Stimulated activated CD4-positive, alpha-beta T cell treated with anti-CD3 and anti-CD28 coated beads, Interleukin-1b, Interleukin-23, amount 100 ng/mL, for 1 hour (primary cell): ENCODE measurements at places on chromosomes 3 and 15.

- no peak for DNase-seq
Measured at GRCh38 chr3:120604784-120605183, 8.6 kb downstream of the NDUFB4 start.

DNA sequence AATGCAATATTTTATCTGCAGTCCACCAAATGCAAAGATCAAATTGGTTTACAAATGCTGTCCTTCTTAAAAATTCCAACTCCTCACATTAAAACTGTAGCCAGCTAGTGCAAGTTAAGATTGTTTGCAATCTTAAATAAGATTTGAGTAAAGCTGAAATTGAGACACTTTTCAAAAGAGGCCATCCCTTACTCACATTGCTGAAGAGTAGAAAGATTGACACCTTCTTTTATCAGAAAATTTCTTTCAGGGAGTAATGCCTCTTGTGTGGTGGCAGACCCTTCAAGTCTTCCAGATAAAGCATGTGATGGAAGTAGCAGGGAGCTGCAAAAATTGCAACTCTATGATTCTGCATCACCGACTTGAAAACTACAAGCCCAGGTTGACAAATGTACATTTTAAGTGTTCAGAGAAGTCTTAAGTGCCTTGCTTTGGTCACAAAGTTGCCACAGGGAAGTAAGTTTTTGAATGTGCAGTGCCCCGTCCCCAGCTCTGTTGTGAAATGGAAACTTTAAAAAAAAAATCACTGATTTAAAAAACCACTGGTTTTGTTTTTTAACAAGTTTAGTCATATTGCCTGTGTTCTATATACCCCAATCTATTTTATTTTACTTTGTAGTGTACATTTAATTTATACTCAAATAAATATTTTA, 12.6 kb downstream of the CD86 start:
- DNase-seq = no peak

GRCh38 chr15:60751985-60752952, 273.3 kb upstream of the ICE2 start:
- no peak for DNase-seq

DNA sequence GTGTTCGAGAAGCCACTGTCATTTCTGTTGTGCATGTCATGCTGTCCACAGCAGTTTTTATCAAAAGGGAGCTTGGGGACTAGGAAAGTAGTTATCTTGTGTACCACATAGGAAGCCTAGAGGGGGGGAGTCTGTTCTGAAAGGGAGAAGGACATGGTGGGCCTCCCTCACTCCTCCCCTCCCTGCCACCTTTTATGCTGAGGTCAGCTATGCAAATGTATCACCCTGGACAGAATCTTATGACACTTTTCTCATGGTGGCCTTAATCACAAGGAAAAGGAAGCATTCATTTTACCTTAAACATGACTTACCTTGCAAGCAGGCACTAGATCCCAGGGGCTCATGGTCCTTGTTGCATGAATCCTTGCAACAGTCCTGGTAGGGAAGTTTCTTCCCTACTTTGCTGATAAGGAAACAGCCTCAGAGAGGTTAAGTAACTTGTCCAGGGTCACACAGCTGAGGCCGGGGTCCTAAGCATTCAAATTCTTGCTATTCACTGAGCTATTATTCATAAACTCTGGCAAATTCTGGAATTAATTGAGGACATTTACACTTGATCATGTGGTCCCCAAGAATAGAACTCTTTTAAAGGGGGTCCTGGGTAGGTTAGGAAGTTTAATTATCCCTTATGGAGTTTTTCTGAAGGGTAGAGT, 81.1 kb upstream of the SLC6A1 start:
- DNase-seq = no peak

GRCh38 chr15:80536231-80536630, 132.0 kb downstream of the ARNT2 start:
- no peak for DNase-seq

- no peak for DNase-seq
Measured at GRCh38 chr15:40908095-40908494, 13.8 kb downstream of the VPS18 start.

DNA sequence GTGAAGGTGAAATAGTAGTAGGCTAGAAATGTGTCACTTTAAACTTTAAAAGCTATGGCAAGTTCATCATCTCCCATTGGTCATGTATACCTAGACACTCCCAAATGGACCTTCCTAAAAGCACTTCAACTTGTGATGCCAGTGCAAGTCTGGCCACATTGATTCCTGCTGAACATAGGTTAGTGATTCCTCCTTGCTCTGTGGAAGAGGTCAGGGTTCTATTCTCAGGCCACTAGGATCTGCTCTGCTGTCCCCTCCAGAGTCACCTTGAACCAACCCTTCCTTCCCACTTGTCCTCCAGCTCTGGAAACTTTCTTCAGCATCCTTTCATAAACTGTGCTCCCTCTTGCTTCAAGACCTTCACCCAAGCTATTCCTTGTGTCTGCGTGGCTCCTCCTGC, 301.7 kb downstream of the RPLP1 start:
- DNase-seq = no peak

GRCh38 chr3:181488536-181488935, 223.2 kb upstream of the SOX2 start:
- no peak for DNase-seq

DNA sequence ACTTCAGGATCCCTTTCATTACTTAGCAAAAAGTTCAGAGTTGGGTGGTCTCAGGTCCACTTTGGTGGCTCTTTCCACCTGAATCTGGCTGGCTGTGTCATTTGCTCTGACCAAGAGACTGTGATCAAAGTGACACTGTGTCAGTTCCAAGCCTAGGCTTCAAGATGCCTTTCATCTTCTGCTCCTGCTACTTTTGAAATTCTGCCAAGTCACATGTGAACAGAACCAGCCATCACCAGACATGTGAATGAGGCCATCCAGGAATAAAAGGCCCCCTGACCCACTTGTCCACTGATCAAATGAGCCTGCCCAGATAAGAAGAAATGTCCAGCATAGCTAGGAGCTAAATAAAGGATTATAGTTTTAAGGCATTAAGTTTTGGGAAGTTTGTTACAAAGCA, 132.2 kb downstream of the OSBPL10 start:
- DNase-seq = no peak

DNA sequence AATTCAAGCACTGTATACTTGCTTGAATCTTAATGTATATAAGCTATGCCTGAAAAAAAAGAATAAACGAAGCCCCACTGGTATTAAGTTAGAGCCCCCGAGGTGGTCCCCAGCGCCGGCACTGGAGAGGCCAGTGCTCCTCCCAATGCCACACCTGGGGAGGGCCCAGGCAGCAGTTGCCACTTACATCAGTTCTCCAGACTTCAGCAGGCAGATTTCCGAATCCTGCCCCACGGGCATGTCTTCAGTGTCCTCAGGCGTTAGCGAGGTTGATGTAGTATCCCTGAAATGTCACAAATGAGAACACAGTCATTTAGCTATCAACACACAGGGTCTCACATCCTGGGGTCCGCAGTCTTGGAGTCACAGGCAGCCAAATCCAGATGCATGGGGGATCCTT, 7.0 kb upstream of the CXCR6 start:
- no peak for DNase-seq

GRCh38 chr3:18423401-18424212, 1.5 kb downstream of the SATB1 start:
- DNase-seq = no peak

DNA sequence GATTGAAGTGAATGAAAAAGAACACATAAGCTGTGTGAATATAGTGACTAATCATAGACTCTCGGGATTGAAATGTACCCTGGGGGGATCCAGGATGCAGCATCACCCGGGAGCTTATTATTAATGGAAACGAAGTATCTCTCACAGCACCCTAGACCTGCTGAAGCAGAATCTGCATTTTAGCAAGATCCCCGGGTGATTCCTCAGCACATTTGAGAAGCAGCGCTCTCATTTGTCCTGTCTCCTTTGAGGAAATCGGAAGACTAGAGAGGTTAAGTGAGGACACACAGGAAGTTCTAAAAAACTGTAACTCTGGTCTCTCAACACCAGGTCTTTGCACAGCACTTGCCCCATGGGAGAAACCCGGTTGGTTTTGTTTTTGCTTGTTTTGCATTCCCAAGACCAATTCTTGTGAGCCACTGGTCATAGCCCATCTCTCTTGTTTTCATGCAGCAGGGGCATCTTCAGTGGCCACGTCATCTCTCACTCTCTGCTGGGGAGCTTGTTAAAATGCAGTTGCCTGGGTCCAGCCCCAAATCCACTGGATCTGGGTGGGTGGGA, 30.2 kb downstream of the ZNF710 start:
- no peak for DNase-seq

GRCh38 chr15:66723826-66724731, 22.0 kb downstream of the SMAD6 start:
- DNase-seq = no peak

DNA sequence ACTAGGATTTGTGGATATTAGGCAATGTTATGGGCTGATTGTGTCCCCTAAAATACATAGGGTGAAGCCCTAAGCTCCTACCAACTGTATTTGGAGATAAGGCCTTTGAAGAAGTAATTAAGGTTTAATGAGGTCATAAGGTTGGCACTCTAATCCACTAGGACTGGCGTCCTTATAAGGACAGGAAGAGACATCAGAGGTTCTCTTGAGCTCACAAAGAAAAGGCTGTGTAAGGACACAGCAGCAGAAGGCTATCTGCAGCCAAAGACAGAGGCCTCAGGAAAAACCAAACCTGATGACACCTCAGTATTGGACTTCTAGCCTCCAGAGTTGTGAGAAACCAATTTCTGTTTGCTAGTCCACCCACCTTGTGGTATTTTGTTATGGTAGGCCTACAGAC, 416.7 kb downstream of the ZBTB20 start:
- no peak for DNase-seq

DNA sequence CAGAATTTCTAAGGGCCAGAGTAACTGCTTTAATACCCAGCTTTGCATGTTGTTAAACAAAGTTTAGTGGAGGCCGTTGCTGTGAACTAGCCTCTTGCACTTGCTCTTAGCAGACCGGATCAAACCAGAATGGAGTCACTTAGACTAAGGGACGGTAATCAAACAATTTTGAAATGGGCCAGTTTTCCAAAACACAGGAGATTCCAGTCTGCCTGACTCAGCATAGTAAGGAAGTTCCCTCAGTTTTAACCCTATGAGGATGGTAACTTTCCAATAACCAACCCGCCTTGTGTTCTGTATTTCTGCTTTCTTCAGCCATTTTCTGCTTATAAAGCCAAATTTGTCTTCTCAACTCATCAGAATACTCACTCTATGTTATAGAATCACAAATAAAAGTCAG, 77.2 kb upstream of the WDR72 start:
- no peak for DNase-seq

DNA sequence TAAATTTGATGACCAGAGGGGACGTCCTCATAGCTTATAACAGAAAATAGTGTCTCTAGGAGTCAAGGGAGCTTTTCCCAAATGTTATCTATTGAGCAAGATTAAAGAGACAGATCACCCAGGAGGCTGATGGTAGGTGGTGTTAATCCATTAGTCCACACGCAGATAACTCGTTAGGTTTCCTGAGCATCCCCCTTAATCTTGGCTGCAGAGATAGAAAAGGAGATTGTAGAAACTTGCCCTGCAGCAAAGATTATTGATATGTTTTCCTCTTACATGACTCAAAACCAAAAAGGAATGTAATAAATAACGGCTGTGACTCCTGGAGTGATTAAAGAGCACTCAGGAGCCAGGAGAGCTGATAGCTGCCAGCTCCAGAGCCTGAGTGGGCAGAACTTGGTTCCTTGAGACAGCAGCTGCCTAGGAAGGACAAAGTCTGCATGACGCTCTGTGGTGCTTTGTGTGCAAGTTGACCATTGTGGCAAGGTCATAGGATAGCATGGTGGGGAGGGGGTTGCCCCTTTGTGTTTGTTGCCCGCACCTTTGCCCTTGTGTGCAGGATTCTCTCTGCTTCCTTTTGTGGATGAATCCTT, 234.8 kb downstream of the PTPRG start:
- no peak for DNase-seq

DNA sequence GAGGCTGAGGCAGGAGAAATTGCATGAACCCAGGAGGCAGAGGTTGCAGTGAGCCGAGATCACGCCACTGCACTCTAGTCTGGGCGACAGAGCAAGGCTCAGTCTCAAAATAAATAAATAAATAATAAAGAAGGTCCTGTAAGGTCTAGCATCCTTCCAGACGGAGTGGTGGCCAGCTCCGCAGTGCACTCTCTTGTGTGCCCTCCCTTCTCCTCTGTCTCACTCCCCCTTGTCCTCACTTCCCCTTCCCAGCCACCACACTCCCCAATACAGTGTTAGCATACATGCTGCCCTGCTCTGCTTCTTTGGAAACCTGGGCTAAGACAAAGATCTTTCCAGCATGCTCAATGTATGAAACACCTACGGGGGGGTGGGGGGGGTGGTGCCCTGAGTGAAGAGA, 3.4 kb upstream of the CLN6 start:
- DNase-seq = no peak
